Cardiac fibroblast (primary cell): ENCODE measurements at places on chromosomes 1 and 21.

DNA sequence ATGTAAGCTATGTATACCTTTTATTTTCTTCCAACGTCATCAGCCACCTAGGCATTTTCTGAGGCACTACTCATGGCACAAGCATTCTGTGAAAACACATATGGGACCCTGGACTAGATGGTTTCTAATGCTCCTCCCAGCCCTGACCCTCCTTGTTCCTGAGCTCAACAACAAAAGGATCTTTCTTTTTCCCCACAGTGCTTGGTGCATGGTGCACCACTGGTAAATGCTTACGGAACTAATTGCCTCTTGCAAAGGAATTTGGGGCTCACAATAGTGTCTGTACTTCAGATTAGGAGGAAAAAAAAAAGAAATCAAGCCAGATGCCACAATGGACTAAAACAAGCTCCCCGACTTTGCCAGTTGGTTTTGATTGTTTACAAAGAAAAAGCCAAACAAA, 390.5 kb downstream of the PLPP3 start:
- no peak for DNase-seq

DNA sequence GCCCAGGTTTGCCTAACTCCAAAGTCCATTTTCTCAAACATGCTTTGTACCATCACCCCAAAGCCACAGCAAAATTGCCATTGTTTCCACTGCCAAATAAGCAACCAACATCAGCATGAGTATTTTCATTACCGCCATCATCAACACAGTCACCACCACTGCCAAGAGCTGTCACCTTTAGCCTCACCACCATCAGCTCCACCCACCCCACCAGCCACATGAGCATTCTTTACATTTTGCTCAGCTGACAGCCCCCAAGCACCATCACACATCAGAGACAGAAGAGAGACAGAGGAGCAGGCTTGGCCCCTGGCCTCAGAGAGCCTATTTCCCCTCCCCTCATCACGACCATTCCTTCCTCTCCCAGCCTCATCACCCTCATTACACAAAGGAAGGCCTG, 42.7 kb downstream of the TAS1R2 start:
- peak; percentile 8 for DNase-seq

DNA sequence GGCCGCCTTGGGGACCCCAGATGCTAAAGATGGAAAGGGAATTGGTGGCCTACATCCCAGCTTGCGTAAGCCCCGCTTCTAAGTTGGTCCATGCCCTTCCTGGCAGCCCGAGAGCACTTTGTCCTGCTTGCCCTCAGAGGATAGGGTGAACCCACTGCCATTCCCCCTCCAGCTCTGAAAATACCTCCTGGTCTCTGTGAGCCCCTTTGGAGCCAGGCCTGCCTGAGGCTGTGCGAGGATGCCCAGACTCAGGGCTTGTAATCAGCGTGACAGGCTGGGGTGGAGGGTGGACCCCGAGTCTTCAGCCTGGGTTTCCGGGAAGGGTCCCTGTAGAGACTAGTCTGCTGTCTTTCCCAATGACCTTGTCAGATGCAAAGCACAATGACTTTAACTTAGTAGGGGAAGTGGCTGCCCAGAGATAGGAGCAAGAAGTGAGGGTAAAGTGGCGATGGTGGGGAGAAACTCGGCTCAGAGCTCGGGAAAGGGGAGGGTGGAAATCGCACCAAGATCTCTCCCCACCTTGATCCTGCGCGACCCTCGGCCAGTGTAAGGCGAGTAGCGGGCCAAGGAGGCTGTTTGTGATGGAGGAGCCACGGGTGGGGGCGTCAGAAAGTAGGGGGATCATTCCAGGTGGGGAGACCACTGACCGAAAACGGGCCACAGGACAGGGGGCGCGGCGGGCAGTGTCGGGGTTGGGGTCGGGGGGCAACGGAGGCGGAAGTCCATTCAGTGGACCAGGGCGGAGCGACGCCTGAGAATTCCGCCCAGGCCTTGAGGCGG, 2.7 kb upstream of the HES3 start:
- DNase-seq: no peak

DNA sequence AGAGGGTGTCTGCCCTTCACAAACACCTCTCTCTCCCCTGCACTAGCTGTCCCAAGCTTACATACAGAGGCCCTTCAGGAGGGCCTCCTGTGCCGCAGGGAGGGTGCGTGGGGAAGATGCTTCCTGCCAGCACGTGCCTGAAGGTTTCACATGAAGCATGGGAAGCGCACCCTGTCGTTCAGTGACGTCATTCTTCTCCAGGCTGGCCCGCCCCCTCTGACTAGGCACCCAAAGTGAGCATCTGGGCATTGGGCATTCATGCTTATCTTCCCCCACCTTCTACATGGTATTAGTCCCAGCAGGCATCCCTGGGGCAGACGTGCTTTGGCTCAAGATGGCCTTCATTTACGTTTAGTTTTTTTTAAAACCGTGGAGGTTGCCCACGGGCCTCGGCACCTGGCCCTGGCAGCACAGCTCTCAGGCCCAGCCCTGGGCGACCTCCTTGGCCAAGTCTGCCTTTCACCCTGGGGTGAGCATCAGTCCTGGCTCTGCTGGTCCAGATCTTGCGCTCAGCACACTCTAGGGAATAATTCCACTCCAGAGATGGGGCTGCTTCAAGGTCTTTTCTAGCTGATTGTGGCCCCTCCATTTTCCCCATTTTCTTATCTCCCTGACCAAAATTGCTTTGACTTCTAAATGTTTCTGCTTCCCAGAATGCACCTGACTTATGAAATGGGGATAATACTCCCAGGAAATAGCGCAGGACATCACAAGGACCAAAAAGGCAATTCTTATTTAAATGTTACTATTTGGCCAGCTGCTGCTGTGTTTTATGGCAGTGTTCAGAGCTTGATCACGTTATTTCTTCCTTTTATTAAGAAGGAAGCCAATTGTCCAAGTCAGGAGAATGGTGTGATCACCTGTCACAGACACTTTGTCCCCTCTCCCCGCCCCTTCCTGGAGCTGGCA, 6.1 kb downstream of the NPPA start:
- no peak for DNase-seq

DNA sequence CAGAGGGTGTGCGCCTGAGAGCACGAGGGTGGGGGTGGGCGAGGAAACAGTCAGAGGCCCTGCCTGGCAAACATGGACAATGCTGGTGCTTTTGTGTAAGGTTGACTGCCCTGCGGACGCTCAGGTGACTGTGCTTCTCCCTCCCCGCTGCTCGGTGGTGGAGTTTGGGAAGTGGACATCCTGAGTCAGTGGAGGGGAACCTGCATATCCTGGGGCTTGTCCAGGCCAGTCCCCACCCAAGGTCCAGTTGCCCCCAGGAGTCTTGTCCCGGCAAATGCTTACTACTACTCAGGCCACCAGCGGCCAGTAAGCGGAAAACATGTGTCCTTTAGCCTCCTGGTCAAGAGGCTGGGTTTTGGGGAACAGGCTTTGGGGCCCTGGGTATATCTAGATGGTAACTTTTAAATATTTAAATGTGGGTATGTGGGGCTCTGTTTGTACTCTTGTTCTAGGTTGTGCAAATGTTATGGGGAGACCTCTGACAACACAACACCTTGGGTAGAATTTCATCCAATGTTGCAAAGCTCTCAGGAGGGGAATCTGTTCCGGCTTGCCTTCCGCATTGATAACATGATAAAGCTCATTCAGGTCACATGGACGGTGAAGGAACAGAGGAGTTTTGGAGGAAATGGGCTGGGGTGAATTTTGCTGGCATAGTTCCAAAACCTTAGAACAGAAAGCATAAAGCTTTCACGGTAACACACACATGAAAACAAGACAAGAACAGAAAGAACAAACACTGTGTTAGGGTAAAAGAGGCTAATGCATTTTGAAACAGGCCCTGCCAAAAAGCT, 364.9 kb downstream of the PRDM2 start:
- DNase-seq: no peak

GRCh38 chr1:104593413-104594187, 843.9 kb downstream of the AMY1C start:
- no peak for DNase-seq

DNA sequence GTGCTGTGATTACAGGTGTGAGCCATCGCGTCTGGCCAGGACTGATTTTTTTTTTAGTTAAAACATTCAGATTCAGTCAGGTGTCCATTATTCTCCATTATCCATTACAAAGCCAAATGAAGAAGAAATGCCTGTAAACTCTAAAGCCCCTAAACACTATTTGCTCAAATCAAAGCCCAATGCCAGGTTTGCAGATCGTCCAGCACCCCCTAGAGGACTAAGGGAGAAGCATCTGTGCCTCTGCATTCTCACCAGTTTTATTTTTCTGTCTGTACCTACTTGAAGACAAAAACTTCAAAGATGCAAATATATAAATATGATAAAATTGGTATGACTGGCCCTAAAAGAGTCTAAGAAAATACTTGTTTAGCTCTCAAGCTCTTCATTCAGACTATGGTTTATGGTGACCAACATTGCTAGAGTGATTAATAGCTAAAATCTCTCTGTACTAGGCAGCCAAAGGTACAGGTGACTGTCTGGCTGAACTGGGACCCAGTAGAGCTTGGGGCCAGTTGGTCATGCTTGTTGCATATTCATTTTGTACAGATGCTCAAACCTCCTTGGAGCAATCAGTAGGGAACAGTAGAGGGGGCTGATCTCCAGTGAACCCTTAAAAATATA, 138.4 kb downstream of the SYT2 start:
- DNase-seq: peak; percentile 76

DNA sequence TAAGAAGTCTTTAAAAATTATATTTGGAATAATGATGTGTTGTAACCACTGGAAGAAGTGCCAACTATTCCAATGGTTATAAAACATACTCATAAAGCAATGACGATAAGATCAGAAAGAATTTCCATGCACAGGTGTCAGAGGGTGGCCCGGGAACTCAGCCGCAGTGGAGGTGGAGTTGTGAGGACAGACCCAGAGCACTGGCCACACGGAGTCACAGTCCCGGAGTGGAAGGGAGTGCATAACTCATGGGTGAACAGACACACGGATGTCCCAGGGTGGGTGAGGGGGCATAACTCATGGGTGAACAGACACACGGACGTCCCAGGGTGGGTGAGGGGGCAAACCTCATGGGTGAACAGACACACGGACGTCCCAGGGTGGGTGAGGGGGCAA, 2.5 kb downstream of the KRTAP10-4 start:
- DNase-seq: no peak

- no peak for DNase-seq
Measured at GRCh38 chr1:61375082-61375880, 292.9 kb downstream of the NFIA start.

DNA sequence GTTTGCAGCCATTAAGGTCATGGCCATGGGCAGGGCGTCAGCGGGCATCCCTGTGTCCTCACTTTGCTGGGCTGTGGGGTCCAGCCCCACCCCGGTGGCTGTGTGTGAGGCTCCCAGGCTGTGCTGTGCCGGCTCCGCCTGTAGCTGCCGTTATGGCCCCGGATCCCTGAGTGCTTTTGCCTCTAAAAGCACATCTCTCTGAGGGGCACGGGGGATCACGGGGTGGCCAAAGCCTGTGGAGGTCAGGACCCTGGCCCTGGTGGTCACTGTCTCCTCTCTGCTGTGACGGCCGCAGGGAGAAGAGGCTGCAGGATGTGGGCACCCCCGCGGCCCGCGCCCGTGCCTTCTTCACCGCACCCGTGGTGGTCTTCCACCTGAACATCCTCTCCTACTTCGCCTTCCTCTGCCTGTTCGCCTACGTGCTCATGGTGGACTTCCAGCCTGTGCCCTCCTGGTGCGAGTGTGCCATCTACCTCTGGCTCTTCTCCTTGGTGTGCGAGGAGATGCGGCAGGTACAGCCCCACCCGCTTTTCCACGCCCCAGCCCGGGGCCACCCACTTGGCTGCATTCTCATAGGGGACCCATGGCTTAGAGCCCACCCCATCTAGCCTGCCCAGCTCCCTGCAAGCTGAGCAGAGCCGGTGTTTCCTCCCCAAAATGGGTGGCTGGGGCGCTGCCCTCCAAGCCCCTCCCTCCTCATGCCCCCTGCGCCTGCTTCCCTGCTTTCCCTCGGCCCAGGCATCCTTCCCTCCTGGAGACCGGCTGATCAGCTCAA, 48.2 kb downstream of the TRPM2 start:
- DNase-seq: no peak

GRCh38 chr1:229887043-229887822, 179.8 kb upstream of the GALNT2 start:
- no peak for DNase-seq

- peak; percentile 7 for DNase-seq
Measured at GRCh38 chr1:112267929-112268328, 128.1 kb upstream of the CTTNBP2NL start.

- no peak for DNase-seq
Measured at GRCh38 chr1:29931477-29932175, 695.3 kb downstream of the PTPRU start.

DNA sequence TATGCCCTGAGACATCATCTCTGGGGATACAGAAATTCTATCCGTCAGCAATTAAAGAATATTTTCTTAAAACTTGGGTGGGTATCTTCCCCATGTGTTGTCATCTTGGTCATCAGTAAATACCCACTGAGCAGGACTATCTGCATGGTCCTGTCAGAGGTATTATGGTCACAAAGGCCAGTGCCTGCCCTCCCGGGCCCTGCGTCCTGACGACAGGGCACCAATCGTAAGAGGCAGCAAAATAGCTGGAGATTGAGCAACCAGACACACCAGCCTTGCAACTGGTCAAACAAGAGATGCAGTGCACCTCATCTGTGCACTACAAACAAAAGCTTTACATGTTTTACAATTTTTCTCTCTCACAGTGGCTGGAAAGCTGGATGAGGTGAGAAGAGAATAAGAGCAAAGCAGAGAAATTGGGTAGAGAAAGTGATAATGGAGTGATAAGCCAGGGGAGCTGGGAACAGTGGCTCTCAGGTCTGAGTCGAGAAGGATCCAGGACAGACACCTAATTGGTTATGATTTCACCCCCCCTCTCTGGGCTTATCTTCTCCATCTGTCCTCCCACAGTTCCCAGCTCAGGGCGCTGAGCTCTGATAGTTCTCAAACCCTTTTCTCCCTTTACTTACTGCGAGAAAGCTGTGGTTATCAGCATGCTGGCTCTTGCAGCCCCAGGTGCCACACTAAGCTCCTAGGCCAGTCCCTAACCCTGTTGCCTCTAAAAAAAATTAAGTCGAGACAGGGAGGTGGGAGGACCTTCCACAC, 8.8 kb upstream of the SRP9 start:
- no peak for DNase-seq

DNA sequence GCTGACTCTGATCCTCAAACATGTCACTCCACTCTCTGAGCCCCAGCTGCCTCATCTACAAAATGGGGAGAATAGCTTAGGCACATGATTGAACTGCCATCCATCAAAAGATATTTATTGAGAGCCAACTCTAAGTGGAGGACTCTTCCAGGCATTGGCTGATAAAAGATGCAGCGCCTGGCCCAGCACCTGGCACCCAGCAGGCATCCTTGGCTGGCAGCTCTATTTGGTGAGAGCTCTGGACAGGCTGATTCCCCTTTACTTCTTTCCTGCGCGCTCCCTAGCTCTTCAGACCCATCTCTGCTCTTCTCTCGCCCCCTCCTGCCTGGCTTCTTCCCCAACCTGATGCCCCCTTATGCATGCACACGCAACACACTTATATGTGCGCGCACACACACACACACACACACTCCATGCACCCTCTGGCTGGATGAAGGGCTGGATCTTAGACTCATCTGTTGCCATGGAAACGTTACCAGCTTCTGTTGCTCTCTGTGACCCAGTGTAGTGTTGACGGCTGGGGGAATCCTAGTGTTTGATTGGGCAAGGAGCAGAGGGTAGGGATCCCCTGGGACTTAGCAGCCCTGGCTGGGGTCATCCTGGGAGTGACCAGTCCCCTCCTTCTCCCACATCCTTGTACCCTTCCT, 49.3 kb downstream of the VWA5B1 start:
- no peak for DNase-seq
